ENCODE measurements at places on chromosomes 7 and 10. TPM values are rescaled to one million over a fixed set of nuclear protein-coding genes. Genes with fewer than 3 reads are reported as not detected.

PTPRE gene
- not detected for total RNA-seq

SLC12A9 gene
- total RNA-seq, result 15.8 TPM

IRF5 gene
- not detected for total RNA-seq

SLC29A4 gene
- 12.5 TPM for total RNA-seq

UPF2 gene
- 10.3 TPM for total RNA-seq

STRA8 gene
- total RNA-seq, result not detected
